ENCODE measurements at places on chromosomes 2 and 18. TPM values are rescaled to one million over a fixed set of nuclear protein-coding genes. Genes with fewer than 3 reads are reported as not detected.

The NMUR1 gene
- total RNA-seq = not detected

The CNNM4 gene
- total RNA-seq = 2.0 TPM

The BOLL gene
- total RNA-seq = not detected

The EFR3B gene
- 0.18 TPM for total RNA-seq

The C2orf66 gene
- not detected for total RNA-seq
